NK-92 treated with Interleukin-12 subunit alpha and Interleukin-12 subunit beta, amount 100 ng/mL, for 24 hours (cell line): ENCODE measurements at places on chromosomes 5 and 9.

DNA sequence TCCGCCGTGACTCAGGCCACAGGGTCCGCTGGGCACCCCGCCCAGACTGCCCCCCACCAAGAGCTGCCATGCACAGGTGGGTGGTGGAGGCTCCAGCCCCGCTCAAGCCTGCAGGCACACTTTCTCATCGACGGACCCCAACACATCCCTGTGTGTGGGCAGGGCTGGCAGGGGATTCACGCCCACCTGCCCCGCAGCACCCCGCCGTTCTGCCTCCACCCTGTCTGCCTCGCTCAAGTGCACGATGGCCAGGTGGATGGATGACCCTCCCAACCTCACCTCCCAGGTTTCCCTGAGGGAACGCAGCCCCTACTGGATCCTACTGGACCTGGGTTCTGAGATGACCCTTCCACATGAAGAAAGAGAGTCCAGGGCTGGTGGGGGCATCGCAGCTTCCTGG is 26.1 kb upstream of the FCN1 start:
- DNase-seq: no peak

GRCh38 chr5:79517601-79518000 is 3.7 kb upstream of the HOMER1 start:
- no peak for DNase-seq

- no peak for DNase-seq
Observed at GRCh38 chr5:115363879-115364278, 67.4 kb upstream of the CCDC112 start.

DNA sequence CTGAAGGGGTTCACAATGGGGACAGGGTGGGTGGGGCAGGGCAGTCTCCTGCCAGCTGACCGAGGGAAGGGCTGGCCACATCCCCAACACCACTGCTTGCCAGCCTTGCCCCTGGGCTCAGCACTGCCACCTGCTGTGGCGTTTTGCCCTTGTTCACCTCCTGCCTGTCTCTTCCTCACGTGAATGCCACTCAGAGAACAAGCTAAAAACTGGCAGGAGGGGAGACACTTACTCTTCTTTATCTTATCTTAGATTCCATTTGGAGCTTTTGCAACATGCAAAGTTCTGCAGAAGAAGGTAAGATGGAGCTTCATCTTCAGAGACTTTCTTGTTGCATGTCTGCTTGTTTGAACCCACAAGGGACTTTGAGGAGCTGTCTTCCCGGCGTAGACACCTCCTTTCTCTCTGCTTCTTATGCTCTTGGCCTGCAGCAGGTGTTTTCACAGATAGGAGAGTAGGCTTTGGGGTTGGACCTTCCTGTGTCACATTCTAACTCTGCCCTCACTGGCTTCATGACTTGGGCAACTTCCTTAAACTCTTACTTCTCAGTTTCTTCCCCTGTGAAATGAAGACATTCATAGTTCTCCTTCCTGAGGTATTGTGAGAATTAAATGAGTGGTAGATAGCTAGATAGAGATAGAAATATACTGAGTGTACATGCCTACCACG is 4.1 kb downstream of the LRSAM1 start:
- no peak for DNase-seq

DNA sequence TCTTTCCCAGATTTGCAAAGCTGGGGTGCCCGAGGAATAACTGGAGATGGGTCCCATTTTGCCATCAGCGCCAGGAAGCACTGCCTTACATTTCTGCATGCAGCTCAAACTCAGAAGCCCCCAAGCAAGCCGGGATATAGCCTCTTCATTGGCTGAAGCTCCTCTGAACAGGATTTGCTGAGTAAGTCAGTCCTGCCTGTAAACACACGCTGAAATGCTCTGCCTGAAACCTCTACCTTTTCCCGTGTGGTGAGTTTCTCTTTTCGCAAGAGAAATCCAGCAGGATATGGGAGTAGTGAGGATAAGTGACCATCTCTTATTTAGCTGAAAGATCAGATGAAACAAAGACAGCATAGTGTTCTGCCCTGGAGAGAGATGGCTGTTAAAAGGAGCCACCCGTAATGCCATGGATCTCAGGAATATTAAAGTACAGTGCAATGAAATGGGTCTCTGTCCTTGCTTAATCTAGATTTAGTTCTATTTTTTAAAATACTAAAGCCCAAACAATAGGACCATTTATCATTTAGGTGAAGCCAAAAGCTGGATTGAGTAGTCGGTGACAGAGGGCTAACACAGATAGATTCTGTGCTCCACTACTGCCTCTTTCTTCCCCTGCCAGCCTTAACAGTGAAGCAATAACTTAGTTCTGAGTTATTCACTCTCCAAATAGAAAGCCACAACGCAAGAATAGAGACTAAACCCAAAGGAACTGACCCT is 177.5 kb upstream of the PPP2R2B start:
- no peak for DNase-seq

DNA sequence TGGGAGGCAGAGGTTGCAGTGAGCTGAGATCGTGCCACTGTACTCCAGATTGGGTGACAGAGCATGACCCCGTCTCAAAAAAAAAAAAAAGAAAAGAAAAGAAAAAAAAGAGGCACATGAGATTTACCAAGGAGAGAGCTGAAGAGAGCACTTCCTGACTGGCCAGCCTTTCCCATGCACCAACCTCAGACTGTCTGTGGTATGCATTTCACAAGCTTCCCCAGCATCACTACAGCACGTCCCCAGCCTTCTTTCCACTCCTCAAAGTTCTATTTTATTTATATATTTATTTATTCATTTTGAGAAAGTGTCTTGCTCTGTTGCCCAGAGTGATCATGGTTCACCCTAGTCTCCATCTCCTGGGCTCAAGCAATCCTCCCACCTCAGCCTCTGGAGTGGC is 13.6 kb upstream of the FUBP3 start:
- DNase-seq: no peak

GRCh38 chr9:8371686-8372085 is 572.1 kb upstream of the DMAC1 start:
- no peak for DNase-seq

DNA sequence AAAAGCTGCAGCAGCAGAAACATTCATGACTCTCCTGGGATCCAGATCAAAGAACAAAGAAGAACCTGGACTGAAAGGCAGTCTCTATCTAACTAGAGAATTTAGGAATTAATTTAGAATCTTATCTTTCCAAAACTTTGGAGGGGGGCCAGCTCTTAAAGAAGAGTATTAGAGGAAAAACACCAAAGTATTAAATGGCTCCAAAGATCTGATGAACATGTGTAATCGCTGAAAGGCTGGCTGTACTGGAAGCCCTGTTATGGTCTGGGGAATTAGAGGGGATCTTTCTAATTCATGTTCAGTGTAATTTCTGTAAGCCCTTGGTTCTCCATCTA is 316.8 kb downstream of the CWC27 start:
- no peak for DNase-seq

- no peak for DNase-seq
Observed at GRCh38 chr9:101791533-101791932, 53.1 kb upstream of the GRIN3A start.

DNA sequence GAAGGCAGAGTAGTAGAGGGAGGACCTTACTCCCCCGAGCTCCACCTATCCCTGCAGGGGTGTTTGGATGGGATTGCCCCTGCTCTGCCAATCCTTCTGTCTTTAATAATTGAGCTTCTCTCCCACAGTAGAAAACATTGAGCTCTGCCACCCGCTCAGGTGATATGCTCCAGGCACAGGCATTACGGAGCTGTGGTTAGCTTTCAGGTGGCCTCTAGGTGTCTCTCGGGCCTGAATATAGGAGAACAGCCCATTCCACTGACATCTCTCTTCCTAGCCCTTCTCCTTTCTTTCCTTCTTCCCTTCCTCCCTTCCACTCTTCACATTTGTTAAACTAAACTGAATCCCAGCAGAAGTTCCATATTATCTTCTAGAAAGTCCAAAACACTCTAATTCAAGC is 203.4 kb downstream of the SYK start:
- DNase-seq: no peak

DNA sequence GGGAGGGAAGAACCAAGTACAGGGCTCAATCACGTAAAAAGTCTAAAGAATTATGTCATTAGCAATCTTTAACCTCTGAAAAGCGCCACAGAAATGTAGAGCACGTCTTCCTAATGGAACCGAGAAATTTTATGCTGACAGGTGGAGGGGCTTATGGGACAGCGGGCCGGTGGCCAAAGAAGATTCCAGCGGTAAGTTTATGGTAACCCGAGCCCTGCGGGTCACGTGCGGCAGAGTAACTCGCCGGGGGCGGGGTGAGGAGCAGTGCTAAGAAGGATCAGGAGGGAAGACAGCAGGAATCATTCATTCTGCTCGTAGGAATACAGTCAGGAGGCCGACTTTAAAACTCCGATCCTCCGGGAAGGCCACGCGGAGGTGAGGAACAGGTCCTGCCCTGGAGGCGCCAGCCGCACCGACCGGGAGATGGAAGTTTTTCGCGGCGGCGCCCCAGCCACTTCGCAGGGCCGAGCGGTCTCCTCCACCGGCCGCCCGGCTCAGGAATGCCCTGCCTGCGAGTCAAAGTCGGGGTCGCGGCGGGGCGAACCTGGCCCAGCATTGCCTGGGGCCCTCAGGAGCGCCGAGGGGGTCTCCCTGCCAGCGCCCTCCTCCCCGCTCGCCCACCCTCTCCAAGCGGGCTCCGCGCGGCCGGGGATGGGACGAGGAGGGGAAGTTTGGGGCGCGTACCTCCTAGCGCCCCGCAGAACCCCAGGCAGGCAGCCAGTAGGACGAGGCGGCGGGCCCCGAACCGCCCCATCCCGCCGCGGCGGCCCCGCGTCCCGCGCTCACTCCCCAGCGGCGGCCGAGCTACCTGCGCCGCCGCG is 101.8 kb downstream of the ESM1 start:
- no peak for DNase-seq

DNA sequence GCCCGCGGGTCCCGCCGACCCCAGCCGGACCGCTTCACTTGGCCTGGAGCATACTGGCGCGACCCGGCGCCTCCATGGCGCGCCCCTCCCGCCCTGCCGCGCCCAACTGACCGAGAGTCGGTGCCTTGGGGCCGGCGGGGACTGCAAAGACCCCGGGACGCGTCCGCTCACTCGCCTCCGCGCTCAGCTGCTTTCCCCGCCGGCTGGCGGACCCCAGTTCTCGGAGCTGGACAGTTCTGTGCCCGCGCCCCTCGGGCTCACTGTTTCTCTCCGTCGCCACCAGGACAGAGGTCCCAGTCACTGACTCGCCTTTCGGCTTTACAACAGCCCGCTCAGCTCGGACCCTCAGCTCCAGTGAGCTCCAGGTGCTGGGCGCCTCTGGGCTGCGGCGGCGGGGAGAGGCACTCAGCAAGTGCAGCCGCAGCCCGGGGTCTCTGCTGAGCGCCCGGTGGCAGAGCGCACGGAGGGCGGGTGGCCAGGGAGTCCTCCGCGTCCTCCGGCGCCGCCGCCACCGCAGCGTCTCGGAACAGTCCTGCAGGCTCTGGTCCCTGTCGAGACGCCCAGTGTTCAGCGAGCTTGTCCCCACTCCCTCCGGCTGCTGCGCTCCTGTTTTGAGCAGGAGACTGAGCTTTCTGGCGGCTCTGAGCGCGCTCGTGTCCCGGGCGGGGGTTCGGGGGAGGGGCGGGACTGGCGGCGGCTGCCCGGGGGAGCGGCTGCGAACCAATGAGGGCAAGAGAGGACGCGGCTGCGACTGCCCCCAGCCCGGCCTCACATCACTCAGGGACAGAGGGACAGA is at the start of gene SMIM32:
TSS of gene SMIM32 (minus strand) at position 637 of the 796 bp plus-strand sequence. CDS start 638 bp downstream, outside the sequence.
- no peak for DNase-seq

GRCh38 chr5:134132372-134133187 is 18.1 kb downstream of the TCF7 start:
- DNase-seq: no peak

- no peak for DNase-seq
Observed at GRCh38 chr5:172943283-172943841, 15.9 kb upstream of the RPL26L1 start.

GRCh38 chr9:95107976-95108375 is 209.5 kb downstream of the FANCC start:
- DNase-seq: no peak

DNA sequence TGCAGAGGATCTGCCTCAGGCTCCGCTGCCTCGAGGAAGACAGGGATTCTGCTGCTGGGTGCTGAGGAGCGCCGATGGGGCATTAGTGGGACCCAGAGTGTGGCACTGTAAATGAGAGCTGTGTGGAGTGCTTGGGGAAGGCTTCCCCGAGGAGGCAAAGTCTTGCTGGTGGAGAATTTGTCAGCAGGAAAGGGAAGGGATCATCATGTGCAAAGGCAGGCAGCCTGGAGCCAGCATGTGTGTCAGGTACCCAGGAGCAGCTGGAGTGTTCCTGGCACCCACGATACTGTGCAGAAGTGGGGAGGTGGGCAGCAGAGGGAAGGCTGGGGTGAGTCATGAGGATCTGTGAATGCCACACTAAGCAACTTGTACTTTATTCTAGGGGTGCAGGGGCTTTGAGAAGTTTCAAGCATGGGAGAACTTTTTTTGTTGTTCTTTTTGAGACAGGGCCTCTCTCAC is 12.3 kb downstream of the B4GALT7 start:
- no peak for DNase-seq

DNA sequence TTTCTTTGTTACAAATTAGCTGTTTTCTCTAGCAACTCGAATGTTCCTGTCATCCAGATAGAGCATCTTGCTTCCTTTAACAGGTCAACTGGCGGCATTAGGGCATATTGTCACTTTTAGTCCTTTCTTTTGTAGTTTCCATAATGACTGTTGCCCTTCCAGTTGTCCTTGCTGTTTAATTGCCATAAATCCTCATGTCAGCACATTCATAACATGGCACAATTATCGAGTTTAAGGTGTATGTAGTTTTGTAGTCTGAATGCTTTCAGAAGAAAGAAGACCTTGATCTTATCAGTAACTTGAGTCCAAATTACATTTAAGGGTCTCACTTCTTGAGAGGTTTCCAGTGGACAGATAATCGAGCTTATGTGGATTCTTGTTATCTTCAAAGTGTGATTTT is 161.7 kb upstream of the CDH12 start:
- no peak for DNase-seq

DNA sequence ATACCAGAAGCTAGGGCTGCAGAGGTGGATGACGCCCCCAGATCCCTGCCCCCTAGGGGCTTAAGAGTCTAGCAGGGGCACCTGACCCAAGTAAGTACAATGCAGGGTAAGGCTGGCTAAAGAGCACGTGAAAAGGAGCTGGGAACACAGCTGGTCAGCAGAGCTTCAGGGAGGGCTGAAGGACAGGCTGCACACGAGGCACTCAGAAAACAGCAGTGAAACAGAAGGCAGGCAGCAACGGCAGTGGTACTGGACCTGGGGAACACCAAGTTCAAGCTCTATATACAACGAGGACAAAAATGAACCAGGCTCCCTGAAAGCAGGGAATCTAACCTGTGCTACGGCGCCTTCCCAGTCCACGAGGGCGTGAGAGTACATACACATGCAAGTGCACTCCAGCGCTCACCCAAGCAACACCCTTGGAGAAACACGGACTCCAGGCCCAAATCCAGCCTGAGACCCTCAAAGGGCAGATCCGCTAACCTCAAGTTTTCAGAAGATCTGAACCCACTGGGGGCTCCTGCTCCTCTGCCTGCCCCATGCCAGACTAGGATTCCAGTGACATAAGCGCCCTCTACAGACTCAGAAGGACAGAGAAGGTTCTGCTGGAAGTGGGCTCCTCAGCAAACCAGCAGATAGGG is 57.4 kb downstream of the PSMB7 start:
- no peak for DNase-seq
